Activated CD4-positive, alpha-beta memory T cell treated with anti-CD3 and anti-CD28 coated beads for 36 hours (primary cell): ENCODE measurements at places on chromosomes 16 and 17. TPM values are rescaled to one million over a fixed set of nuclear protein-coding genes. Genes with fewer than 3 reads are reported as not detected.

OTOA gene
- total RNA-seq: not detected

MT4 gene
- total RNA-seq: not detected

EPX gene
- total RNA-seq: not detected

DNAAF8 gene
- not detected for total RNA-seq

KRTAP9-4 gene
- total RNA-seq: not detected

RHBDL1 gene
- total RNA-seq: 0.57 TPM

TNFRSF13B gene
- total RNA-seq: not detected

- no peaks in the 10 kb centered on the region for H3K4me1 ChIP-seq
- no peak for DNase-seq
- H3K4me3 ChIP-seq: no peak overlapping the region
- no peaks in the 10 kb centered on the region for H3K36me3 ChIP-seq
- H3K27ac ChIP-seq: no peak overlapping the region
These were observed 671.7 kb downstream of the CDH11 start for GRCh38 chr16:64450177-64450576.

- peaks cover 18% of the 10 kb centered on the region for H3K4me1 ChIP-seq
- peak overlapping the region; percentile 90 for H3K4me3 ChIP-seq
- no peak overlapping the region for H3K27ac ChIP-seq
- H3K27me3 ChIP-seq: no peaks in the 10 kb centered on the region
These were observed 507 bp downstream of the COA3 start for GRCh38 chr17:42798011-42798382.

DNA sequence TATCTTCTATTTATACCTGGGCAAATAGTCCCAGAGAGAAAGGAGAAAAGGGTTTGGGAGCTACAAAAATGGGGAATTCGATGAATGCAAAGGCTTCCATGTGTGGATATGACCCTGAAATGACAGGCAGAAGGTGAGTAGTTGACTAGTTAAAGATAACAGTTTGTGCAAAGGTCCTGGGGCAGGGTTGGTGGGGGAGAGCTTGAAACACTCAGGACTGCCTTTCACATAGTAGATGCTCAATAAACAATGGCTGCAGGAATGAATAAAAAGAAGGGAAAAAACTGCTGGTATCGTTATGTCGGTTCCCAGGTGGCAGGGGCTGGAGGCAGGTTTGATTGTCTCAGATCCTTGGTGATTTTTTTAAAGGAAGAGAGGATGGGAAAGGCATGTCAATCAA, 445.5 kb downstream of the HAPSTR1 start:
- H3K4me1 ChIP-seq: no peaks in the 10 kb centered on the region
- no peak overlapping the region for H3K4me3 ChIP-seq
- DNase-seq: no peak
- no peaks in the 10 kb centered on the region for H3K27me3 ChIP-seq

- H3K36me3 ChIP-seq: peaks cover 3% of the 10 kb centered on the region
- no peaks in the 10 kb centered on the region for H3K4me1 ChIP-seq
- DNase-seq: no peak
- no peak overlapping the region for H3K27ac ChIP-seq
- H3K4me3 ChIP-seq: no peak overlapping the region
These were observed 83.1 kb downstream of the CCDC182 start for GRCh38 chr17:57662041-57662440.

GRCh38 chr17:36610474-36610873, 9.1 kb downstream of the MRM1 start:
- peaks cover 15% of the 10 kb centered on the region for H3K4me1 ChIP-seq
- H3K27ac ChIP-seq: no peak overlapping the region
- H3K36me3 ChIP-seq: peaks cover 4% of the 10 kb centered on the region
- H3K4me3 ChIP-seq: no peak overlapping the region
- DNase-seq: no peak

DNA sequence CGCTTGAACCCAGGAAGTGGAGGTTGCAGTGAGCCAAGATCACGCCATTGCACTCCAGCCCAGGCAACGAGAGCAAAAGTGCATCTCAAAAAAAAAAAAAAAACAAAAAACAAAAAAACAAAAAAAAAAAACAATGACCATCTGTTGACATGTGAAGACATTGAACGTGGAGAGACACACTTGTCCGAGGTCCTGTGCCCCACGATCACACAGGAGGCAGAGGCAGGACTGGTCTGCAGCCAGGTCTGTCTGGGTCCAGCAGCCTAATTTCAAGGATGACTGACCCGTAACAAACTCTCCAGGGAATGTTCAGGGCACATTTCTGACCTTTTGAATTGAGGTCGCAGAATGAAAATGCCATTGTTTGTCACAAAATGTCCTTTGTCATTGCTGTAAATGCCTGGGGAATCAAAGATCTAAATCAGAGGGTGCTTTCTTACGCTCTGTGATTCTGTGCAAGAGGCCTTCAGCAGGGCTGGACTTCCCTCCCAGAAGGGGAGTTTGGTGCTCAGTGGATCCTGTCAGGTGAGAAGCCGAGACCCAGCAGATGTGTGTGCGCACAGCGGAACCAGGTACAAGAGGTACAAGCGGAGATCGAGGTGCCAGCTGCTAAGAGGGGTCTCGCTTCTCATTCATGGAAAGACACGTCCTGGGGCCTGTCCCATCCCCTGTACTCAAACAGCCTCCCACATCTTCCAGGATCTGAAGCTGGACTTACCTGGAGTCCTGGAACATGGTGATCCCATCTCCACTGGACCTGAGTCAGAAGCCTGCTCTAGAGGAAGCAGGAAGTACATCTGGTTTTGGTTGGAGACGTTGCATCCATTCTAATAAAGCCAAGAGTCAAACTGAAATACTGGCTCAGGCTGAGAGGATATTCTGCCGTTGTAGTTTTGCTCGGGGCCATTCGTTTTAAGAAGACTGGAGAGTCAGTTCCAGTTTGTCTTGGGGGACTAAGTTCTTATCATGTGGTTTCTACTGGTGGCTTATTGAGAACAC, 95.8 kb downstream of the IRF8 start:
- H3K36me3 ChIP-seq: no peaks in the 10 kb centered on the region
- DNase-seq: no peak
- H3K27me3 ChIP-seq: peaks cover 3% of the 10 kb centered on the region
- no peak overlapping the region for H3K4me3 ChIP-seq

DNA sequence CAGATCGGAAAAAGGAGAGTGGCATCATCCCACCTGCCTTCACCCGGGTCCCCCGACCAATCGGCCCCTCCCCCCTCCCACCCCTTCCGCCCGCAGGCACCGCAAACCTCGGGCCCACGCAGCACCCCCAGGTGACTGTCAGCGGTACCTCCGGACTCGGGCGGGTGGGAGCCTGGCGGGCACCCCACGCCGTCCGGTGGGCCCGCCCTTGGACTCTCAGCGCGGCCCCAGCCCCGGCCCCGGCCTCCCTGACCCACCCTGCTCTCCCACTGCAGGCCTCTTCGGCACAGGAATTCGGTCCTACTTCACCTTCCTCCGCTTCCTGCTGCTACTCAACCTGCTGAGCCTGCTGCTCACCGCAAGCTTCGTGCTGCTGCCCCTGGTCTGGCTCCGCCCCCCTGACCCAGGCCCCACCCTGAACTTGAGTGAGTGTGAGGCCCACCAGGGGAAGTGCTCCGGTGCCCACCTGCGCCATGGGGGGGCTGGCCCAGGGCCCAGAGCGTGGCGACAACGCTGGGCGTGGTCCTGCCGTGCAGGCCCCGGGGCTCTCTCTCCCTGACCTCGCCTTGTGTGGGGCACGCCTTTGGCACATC, 1.6 kb downstream of the TMC8 start:
- DNase-seq: peak; percentile 78
- peak overlapping the region; percentile 65 for H3K4me3 ChIP-seq
- no peaks in the 10 kb centered on the region for H3K27me3 ChIP-seq
- peak overlapping the region; percentile 54 for H3K27ac ChIP-seq
- peaks cover 58% of the 10 kb centered on the region for H3K36me3 ChIP-seq
- peaks cover 58% of the 10 kb centered on the region for H3K4me1 ChIP-seq

- H3K4me3 ChIP-seq: peak overlapping the region; percentile 8
- H3K27ac ChIP-seq: no peak overlapping the region
- no peaks in the 10 kb centered on the region for H3K27me3 ChIP-seq
- H3K4me1 ChIP-seq: peaks cover 80% of the 10 kb centered on the region
These were observed 7.6 kb downstream of the RFWD3 start for GRCh38 chr16:74659041-74659440.

DNA sequence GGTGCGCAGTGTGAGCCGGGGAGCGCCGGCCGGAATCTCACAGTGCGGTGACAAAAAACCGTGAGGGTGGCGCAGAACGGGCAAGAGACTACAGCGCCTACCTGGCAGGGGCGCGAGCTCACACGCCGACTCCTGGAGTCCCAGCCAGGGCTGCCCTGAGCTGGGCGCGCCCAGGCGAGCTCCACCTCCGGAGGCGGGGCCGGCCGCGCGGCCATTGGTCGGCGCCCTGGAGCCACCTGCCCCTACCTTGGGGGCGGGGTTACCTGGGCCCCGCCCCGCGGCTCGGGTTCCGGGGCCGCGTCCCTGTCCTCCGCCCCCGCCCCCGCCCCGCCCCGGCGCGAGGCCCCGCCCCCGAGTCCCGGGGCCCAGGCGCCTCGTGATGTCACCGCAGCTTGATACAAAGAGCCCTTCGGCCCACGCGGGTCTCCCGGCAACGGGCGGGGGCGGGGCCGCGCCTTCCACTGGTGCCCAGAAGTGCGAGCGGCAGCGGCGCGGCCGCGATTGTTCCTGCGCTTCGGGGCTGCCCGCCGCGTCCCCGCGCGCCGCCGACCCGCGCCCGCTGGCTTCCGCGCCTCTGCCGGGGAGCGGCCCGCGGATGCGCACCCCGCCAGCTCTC, 96.3 kb downstream of the RAB11FIP4 start:
- peak; percentile 94 for DNase-seq
- no peaks in the 10 kb centered on the region for H3K27me3 ChIP-seq
- H3K27ac ChIP-seq: peak overlapping the region; percentile 66
- H3K4me3 ChIP-seq: peak overlapping the region; percentile 80
- no peaks in the 10 kb centered on the region for H3K36me3 ChIP-seq

GRCh38 chr16:30571445-30572322, at the start of gene ZNF688:
TSS of gene ZNF688 (minus strand) at chr16:30571714. CDS start at chr16:30571629, 85 bp downstream.
- peak; percentile 96 for DNase-seq
- peak within 1 kb of the TSS; percentile 92 for H3K27ac ChIP-seq
- H3K27me3 ChIP-seq: no peaks in the 10 kb centered on the region
- H3K4me1 ChIP-seq: peaks cover 51% of the 10 kb centered on the region
- peak within 1 kb of the TSS; percentile 91 for H3K4me3 ChIP-seq
- H3K36me3 ChIP-seq: peaks cover 4% of the 10 kb centered on the region

GRCh38 chr17:62824290-62825131, 16.4 kb upstream of the MARCHF10 start:
- no peak overlapping the region for H3K27ac ChIP-seq
- DNase-seq: no peak
- no peaks in the 10 kb centered on the region for H3K36me3 ChIP-seq
- no peak overlapping the region for H3K4me3 ChIP-seq
- H3K27me3 ChIP-seq: peaks cover 12% of the 10 kb centered on the region

DNA sequence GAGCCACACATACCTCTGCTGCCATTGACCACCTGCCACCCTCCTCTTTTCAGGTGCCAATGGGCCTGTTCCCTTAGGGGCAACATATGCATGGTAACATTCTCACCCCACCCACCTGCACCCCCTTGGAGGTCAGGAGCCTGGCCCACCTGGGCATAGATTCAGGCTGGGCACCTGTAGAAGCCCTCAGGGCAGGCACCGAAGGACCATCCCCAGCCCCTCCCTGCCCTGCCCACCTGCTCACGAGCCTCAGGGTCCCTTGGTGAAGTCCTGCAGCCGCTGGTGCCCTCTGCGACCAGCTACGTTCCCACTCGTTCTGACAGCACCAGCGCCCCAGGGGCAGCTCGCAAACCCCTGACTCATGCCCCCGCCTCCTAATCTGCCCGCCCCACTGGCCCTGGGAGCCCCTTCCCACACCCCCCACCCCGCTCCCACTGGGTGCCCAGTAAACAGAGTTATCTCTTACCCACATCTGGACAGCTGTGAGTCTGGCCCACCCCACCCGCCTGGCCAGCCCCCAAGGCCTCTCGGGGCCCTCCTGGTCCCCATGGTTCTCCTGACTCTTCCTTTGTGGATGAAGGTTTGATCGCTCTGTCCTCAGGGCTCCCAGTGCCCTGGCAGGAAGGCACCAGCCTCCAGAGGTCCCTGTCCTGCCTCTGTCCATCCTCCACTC, at the start of gene SLC4A1:
TSS of gene SLC4A1 (minus strand) at position 318 of the 673 bp plus-strand sequence. CDS start 5,269 bp downstream, outside the sequence.
- no peaks in the 10 kb centered on the region for H3K4me1 ChIP-seq
- no peak within 1 kb of the TSS for H3K4me3 ChIP-seq
- no peaks in the 10 kb centered on the region for H3K36me3 ChIP-seq

DNA sequence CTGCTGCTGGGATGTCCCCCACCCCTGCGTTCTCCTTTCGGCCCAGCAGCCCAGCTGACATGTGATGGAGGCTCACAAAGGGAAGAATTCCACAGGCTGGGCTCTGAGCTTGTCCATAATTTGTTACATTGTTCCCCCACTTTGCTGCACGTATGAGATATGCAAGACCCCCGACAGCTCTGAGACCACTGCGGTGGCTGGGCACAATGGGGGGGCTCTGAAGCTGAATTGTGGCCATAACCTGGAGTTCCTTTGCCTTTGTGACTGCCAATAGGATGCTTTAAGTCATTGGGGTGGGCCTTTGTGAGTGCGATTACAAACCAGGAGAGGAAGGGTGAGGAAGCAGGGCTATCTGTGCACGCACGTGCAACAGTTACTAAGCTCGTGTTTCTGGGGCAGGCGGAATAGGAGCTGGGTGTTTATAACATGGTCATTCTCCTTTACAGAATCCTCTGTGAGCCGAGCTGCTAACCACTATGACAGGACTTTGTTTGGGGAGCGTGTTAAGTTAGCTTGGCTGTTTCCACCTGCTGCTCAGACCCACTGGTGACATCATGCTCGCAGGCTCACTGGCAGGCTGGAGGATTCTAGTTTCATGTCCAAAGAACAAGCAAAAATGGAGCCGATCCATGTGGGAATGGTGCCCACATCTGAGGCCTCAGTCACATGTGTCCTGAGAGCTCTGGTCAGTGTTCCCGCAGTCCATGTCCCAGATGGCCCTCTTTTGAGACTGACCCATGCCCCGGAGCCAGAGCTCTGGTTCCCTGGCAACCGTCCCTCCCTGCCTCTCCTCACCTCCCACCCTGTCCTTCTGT, 208.3 kb upstream of the SALL1 start:
- H3K36me3 ChIP-seq: no peaks in the 10 kb centered on the region
- H3K4me3 ChIP-seq: no peak overlapping the region
- H3K4me1 ChIP-seq: no peaks in the 10 kb centered on the region
- no peak for DNase-seq

DNA sequence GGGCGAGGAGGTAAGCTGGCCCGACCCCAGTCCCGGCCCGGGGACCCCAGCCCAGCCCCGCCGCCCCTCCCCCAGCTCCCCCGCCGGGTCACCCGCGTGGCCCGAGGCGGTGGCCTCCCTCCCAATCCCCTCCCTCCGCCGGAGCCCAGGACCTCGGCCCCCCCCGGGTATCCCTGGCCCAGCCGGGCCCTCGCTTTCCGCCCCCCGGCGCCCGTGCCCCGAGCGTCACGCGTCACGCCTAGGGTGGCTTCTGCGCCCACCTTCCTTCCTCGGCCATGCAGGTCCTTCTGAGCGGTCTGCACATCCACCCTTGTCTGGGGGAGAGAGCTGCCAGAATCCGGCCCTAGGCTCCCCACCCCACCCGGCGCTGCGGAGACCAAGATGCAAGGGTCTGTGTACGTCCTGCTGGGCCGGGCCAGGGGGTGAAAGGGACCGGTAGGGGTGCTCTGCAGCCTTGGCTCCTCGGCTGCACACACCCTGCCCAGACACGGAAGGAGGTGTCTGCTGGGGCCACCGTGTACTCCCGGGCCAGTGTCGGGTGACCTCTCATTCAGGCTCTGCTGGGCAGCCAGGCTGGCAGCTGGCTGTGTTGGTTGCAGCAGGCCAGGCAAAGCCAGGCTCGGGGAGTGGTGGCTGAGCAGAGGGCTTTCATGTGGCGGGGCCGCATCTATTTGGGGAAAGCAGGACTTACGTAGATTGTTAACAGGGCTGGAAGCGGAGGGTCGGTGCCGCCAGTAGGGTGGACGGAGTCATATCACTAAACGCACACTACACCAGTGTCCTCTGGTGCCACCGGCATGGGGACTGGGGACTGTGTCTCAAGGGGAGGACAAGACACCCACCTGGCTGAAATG, 754 bp downstream of the RAB11FIP4 start:
- peak overlapping the region; percentile 6 for H3K4me3 ChIP-seq
- no peaks in the 10 kb centered on the region for H3K36me3 ChIP-seq
- no peaks in the 10 kb centered on the region for H3K4me1 ChIP-seq
- H3K27me3 ChIP-seq: peaks cover 42% of the 10 kb centered on the region
